ENCODE measurements at places on chromosomes 2 and 18.

DNA sequence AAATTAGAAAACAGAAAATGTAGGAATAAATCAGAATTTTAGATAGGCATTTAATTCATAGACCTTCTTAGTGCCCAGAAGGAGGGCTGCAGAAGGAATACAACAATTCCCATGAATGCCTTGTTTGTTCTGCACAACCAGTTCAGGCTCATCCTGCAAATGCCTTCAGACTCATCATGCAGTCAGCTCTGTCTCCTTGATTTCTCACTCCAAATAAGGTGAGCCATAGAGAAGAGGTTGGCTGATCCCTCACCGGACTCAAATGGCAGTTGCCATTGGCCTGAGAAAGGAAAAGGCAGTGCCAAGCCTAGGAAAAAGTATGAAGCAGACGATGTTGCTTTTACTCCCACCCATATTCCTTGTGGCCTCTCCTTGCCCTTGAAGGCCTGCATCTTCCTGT lies 50.3 kb downstream of the DSC3 start:
- DNase-seq = no peak

DNA sequence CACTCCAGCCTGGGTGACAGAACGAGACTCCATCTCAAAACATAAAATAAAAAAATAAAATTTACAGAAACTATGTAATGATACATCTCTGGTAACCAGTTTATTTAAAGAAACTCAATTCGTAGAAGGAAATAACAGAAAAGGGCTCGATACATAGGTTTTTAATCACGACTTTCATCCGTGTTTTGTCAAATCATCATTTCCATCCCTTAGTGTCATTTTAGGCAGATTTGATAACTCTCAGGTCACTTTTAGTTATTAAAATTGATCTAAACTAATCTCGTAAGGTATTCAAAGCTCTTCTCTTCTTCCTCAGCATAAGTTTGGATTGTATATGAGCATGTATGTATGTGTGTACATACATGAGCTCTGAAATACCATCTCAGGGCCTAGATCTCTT lies 59.3 kb upstream of the SPTBN1 start:
- no peak for DNase-seq

DNA sequence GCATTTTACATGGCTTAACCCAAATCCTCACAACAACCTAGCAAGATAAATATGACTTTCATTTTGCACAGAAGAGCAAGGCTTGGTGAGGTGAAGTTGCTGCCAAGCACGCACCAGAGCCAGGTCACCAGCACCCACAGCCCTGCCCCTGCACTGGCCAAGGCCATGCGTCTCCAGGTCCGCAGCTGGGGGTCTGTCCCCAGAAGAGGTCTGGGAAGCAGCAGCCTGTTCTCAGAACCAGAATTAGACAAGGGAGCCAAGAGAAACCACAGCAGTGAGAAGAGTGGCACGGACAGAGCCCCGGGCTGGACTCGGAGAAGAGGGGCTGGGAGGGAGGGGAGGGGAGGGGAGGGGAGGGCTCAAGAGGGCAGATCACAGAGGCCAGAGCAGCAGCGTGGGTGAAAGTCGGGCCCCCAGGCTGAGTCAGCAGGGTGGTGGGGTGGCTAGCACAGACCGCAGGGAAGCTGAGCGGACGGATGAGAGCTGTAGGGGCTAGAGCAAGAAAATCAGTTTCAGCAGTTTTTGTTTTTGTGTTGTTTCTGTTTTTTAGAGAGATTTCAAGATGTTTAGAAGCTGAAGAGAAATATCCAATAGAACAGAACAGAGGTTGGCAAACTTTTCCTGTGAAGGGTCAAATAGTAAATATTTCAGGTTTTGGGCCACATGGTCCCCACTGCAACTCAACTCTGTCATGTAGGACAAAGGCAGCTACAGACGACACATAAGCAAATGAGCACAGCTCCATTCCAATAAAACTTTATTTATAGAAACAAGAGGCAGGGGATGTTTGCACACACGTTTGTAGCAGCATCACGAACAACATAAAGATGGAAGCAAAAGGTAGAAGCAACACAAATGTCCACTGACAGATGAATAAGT lies 7.4 kb upstream of the MTERF4 start:
- no peak for DNase-seq

DNA sequence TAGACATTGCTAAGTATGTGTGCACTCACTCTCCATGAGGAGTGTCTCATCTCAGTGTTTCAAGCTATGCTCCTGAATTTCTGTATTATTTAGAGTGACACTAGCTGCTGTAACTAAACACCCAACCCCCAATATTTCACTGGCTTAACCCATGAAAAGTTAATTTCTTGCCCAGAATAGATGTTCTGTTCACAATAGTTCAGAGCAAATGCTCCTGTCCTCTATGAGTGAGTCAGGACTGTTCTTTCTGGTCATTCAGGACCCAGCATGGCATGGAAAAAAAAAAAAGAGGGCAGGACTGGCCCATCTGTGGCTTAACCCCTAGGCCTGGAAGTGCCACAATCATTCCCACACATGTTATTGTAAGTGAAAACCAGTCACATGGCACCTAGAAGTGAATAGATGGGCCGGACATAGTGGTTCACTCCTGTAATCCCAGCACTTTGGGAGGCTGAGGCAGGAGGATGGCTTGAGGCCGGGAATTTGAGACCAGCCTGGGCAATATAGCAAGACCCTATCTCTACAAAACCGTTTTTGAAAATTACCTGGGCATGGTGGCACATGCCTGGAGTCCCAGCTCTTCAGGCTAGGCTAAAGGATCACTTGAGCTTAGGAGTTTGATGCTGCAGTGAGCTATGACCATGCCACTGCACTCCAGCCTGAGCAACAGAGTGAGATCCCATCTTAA lies 663.6 kb downstream of the IRS1 start:
- DNase-seq = no peak

DNA sequence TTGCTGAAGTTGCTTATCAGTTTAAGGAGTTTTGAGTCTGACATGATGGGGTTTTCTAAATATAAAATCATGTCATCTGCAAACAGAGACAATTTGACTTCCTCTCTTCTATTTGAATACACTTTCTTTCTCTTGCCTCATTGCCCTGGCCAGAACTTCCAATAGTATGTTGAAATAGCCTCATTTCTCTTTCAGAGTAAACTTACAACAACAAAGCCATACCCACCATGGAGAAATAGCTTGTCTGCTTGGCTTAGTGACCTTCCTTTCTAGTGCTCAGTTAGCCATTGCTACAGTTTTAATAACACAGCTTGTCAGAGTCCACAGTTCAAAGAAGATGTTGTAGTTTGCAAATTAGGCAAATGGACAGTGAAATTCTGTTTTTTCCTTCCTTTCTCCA lies 228.0 kb downstream of the ETAA1 start:
- no peak for DNase-seq

GRCh38 chr2:114350186-114350725 lies 92.2 kb upstream of the DPP10 start:
- DNase-seq = no peak

DNA sequence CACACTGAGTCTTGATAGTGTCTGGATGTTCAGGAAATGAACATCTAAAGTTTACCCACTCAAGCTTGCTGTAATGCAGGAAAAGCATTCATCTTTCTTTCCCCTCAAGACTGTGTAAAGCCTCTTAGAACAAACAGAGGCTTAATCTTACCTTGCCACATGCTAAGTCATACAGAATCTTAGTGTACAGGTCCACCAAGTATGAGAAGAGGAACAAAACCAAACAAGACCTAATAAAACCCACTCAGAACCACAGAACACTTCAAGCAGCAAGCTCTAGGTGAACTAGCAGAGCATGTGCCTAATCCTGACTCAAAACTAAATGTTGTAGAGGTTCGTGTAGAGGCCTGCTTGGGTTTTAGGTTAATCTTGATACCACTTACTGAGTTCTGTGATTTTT lies 97.6 kb downstream of the SPTBN1 start:
- no peak for DNase-seq

DNA sequence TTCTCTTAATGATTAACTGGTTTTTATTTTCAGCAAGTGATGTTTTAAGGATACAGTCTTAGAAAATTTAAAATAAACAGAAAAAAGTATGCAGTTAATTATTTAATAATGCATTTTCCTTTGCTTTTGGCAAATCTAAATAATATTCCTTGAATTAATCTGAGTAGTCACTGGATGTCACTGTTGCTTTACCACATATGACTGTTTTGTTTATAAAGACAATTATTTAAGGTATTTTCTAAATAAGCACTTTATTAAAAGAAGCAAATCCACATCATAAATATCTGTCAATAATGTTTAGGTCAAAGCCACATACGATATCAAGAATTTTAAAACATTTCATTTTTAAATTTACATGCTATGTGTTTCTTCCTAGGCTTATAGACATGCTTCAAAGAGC lies 40.6 kb upstream of the TFPI start:
- no peak for DNase-seq

DNA sequence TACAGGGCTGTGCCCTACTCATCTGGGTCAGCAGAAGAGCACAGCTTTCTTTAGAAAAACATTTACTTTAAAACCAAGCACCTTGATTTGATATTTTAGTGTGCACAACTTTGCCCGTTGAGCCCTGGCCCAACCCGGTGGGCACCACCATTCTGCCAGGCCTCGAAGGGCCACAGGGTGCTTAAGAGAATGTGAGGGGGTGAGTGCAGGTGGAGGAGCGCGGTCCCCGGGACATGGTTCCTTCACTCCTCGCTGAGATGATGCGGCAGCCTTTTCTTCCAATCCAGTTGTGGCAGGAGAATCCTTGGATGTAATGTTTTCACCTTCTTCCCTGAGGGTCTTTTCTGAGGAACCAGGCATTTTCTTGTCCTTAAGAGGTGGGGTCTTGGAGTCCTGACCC lies 119.0 kb downstream of the RPIA start:
- DNase-seq = no peak

GRCh38 chr2:33673937-33674336 lies 74.8 kb upstream of the FAM98A start:
- no peak for DNase-seq

- no peak for DNase-seq
These were observed 21.9 kb downstream of the ITM2C start for GRCh38 chr2:230886671-230887071.

- DNase-seq = no peak
These were observed 77.7 kb downstream of the MAP2 start for GRCh38 chr2:209501579-209501978.

DNA sequence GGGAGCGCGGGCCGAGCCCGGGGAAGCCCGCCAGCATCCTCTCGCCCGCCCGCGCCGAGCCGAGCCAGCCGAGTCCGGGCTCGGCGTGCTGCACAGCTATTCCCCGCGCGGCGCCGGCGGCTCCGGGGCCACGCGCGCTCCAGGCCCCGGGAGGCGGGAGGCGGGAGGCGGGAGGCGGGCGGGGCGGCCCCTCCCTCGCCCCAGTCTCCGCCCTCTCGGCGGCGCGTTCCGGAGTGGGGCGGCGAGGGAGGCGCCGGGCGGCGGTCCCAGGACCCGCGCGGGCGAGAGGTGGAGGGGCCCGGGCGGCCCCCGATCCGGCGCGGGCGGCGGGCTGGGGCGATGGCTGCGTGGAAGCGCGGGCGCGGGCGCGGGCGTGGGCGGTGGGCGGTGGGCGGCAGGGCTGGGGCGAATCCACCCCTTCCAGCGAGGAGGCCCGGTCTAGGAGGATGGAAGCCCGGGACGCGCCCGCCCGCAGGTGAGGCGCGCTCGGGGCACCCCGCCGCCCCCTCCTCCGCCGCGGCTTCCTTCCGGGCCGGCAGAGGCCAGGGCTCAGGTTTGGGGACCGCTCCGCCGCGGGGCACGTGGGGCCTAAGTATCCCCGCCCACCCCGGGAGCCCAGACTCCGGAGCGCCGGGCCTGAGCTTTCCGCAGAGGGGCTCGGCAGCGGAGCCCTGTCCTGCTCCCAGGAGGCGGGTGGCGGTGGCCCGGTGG lies at the start of gene ADCY3:
ADCY3 (minus strand) TSS at position 140 of the 711 bp plus-strand sequence. CDS start 1,250 bp downstream, outside the sequence.
- DNase-seq = no peak

DNA sequence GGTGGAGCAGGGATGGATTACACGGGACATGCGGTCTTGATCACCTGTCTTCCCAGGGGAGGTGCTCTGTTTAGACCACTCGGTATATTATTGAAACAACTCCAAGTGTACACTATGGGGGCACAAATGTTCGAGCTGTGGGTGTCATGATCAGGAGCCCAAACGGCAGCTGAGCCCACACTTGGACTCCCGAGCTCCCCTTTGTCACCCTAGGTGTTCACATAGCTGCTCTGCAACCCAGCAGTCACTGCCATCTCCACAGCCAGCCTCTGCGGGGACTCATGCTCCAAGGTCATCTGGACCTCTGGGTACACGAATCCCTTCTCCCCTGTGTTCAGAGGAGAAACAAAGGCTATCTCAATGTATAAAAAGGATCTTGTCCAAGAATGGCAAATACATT lies 46.0 kb downstream of the CAPN13 start:
- no peak for DNase-seq

DNA sequence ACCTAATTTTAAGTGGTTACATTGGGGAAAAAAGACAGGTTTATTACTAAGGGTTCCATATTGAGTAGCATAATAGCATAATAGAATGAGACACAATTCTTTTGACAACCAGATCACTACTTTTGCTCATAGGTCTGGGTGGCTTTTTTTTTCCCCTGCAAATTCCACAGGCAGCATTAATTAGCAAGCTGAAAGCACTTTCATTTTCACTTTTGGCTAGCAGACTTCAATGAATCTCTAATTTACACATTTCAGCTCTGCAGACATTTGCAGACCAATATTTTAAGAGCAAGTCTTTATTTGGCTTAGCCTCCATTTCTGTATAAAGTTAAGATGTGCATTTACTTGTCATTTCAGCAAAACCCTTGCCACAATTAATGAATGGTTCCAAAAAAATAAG lies 185.5 kb downstream of the NOL4 start:
- DNase-seq = no peak

DNA sequence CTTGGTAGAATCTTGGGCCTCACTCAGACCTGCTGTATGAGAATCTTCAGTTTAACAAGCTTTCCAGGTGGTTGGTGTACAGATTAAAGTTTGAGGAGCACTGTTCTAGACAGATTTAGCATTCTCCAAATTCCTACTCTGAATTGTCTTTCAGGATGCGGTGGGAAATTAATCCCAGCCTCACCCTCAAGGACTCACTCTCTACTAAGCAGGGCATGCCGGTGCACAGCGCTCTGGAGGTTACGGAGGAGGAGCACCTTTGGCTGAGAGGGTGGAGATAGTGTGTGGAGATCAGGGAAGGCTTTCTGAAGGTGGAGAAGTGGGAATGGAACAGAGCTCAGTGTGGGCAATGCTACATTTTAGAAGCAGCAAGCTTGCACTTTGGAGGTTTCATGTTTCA lies 359.2 kb downstream of the LRATD1 start:
- no peak for DNase-seq

- DNase-seq = no peak
These were observed 7.7 kb upstream of the SNTG2 start for GRCh38 chr2:942775-943460.

All from caudate nucleus (tissue), 63 donors.